CD14-positive monocyte (primary cell): ENCODE measurements at places on chromosomes 2 and 18. TPM values are rescaled to one million over a fixed set of nuclear protein-coding genes. Genes with fewer than 3 reads are reported as not detected.

The GFPT1 gene
- 1.6 and 3.7 TPM in 2 replicates for polyA plus RNA-seq

The ALPP gene
- not detected for polyA plus RNA-seq

The FARSB gene
- 10.9 TPM for polyA plus RNA-seq

The GRB14 gene
- polyA plus RNA-seq = 0.20 TPM

The TPO gene
- polyA plus RNA-seq = not detected
